Activated naive CD8-positive, alpha-beta T cell treated with anti-CD3 and anti-CD28 coated beads, Interleukin-2, amount 10 ng/mL, durations not matched to agents 7 days and 5 days (primary cell): ENCODE measurements at places on chromosomes 13 and 19. TPM values are rescaled to one million over a fixed set of nuclear protein-coding genes. Genes with fewer than 3 reads are reported as not detected.

MYO16 gene
- 1.1 TPM for total RNA-seq

GRCh38 chr19:7550987-7551761 is 15.7 kb downstream of the PNPLA6 start:
- DNase-seq, result no peak

DNA sequence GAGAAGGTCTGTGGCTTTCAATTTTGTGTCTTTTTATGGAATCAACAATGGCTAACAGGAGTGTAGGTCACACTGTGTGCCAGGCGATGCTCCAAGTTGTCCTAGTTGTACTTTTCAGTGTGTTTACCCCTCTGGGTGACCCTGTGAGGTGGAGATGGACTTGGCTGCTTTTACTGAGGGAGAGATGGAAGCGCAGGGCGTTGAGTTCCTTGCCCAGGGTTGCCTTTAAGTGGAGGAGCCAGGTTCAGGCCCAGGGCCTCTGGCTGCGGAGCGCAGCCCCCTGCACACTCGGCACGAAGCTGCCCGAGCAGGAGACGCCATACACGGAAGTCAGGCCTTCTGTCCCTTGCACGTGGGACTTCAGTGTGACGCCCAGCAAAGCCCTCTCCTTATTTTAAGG is 112.8 kb downstream of the RAB20 start:
- no peak for DNase-seq

GRCh38 chr19:2613507-2614295 is 88.8 kb downstream of the GNG7 start:
- DNase-seq, result peak; percentile 79

- no peak for DNase-seq
These were observed 1886.1 kb downstream of the PCDH9 start for GRCh38 chr13:65343898-65344663.

- no peak for DNase-seq
These were observed 148.7 kb downstream of the COL4A1 start for GRCh38 chr13:110158226-110158625.

GRCh38 chr13:113110852-113111315 is 5.3 kb downstream of the F7 start:
- DNase-seq, result no peak

GRCh38 chr13:39760521-39760920 is 105.1 kb downstream of the COG6 start:
- DNase-seq, result no peak

- DNase-seq, result no peak
These were observed 71.6 kb upstream of the TM9SF2 start for GRCh38 chr13:99429670-99430069.
